Activated effector memory CD4-positive, alpha-beta T cell treated with Interleukin-2 at 50 U/mL for 16 hours (primary cell): ENCODE measurements at places on chromosomes 6 and 20.

- no peak for DNase-seq
These were observed 10.4 kb upstream of the MMP9 start for GRCh38 chr20:45998337-45998736.

GRCh38 chr6:1382331-1382882, 7.0 kb upstream of the FOXF2 start:
- no peak for DNase-seq

GRCh38 chr20:51439160-51439689, 103.3 kb downstream of the NFATC2 start:
- no peak for DNase-seq

- DNase-seq, result peak; percentile 6
These were observed 65.0 kb upstream of the EEF1A1 start for GRCh38 chr6:73585566-73586415.
